ENCODE measurements at places on chromosomes 4 and X.

DNA sequence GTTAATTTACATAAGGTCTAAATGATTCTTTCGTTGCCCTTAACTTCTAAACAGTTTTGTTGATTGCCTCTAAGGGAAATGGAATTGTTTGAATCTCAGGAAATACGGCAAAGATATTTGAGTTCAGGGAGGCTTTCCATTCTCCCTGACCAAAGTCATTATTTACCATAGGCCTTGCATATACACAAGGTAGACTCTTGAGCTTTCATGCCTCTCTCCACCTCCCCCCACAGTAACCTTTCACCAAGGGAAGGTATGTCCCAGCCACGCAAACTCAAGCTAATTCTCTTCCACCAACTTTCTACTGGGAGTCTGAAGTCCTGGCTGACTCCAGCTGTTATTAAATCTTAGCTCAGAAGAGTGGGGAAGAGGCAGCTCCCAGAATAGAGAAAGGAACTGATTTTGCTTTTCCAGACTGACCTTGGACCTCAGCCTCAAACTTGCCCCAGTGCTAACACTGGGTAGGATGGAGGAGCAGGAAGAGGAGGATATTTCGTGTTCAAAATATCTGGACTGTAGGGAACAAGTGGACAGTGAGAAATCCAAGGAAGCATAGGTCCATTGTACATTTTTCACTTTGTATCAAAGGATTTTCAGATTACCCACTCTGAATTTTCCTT lies 1.4 kb downstream of the IGSF1 start:
- DNase-seq, result no peak

DNA sequence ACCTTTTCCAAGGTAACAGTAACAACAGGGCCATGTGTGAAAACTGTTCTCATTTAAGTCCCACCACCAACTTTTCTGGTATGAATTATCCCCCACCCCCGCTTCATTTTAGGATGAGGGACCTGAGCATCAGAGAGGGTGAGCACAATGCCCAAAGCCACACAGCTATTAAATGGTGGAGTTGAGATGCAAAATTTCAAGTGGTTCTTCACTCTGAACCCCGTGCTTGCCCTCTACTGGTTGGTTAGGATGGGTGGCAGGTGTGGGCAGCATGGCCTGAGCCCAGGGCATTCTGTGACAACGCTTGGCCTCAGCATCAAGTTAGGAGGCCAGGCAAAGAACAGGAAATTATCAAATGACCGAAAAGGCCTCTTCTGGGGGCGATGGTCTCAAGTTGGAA lies 33.5 kb downstream of the MED28 start:
- no peak for DNase-seq

GRCh38 chr4:172485007-172485406 lies 671.8 kb downstream of the GALNTL6 start:
- no peak for DNase-seq

GRCh38 chrX:129647418-129648410 lies 7.0 kb downstream of the APLN start:
- DNase-seq, result no peak

DNA sequence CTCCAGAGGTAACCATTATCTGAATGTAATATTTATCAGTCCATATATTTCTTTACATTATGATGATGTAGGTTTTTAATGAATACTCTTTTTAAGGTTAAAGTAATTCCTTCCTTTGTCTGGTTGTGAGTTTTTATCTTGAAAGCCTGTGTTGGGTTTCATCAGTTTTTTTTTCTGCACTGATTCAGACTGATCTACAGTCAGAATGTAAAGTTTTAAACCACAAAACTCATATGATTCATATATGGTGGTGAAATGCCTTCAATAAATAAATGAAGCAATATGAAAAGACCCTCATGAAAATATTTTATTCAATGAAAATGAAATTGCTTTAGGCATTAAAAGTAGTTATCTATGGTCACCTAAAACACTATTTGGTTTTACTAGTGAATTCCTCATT lies 47.1 kb downstream of the SORBS2 start:
- no peak for DNase-seq

DNA sequence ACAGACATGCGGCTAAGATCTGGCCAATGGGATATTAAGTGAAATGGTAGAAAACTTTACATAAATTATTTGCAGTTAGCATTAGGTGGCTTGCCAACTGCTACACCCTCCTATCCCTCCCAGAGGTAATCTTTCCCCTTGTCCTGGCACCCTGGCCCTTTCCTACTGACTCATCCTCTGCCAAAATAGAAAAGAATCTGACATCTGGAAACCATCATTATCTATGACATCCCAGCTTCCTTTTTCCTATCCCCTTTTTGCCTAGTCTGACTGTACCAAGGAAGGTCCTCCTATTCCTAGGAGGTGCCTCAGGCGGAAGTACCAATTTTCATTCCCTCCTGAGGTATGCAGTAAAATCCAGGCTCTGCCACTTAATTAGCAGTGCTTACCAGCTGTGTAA lies 163.6 kb upstream of the KLF3 start:
- no peak for DNase-seq

DNA sequence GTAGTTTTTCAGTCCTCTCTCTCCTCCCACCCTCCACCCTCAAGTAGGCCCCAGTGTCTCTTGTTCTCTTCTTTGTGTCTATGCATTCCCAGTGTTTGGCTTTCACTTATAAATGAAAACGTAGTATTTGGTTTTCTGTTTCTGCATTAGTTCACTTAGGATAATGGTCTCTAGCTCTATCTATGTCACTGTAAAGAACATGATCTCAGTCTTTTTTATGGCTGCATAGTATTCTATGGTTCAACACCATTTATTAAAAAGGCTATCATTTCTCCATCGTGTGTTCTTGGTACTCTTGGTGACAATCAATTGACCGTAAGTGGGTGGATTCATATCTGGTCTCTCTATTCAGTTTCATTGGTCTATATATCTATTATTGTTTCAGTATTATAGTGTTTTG lies 18.7 kb upstream of the IL2 start:
- DNase-seq, result no peak

DNA sequence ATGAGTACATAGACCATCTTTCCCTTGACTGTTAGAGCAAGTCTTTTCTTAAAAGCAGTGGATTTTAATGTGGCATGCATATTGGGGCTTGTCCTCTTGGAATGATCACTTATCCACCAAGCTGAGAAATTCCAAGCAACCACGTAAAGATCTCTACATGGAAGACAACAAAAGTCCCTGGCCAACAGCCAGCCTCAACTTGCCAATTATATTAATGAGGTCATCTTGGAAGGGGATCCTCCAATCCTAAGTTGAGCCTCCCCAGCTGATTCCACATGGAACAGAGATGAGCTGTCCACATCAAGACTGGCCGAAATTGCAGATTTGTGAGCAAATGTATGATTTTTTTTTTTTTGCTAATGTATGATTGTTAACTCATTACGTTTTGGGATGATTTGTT lies 20.6 kb upstream of the FTHL17 start:
- no peak for DNase-seq

- no peak for DNase-seq
Measured at GRCh38 chr4:123617791-123618190, 221.2 kb downstream of the SPRY1 start.

- no peak for DNase-seq
Measured at GRCh38 chrX:111823703-111824102, 52.3 kb upstream of the TRPC5OS start.

DNA sequence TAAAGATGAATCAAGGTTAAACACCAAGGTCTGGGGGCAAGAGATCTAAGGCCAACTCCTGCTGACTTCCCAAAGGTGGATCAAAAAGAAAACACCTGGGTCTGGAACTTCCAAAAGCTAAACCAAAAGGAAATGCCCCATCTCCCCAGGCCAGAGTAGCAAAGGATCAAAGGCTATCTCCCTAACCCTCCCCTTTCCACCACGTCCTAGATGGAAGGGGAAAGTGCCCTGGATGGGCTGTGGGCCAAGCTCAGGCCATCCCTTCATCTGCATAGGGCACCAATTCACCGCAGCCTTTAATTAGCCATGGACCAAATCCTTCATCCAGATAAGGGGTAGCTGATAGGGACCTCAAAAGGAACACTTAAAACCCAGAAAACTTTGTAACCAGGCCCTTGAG lies 100.2 kb downstream of the WDFY3 start:
- DNase-seq, result no peak

DNA sequence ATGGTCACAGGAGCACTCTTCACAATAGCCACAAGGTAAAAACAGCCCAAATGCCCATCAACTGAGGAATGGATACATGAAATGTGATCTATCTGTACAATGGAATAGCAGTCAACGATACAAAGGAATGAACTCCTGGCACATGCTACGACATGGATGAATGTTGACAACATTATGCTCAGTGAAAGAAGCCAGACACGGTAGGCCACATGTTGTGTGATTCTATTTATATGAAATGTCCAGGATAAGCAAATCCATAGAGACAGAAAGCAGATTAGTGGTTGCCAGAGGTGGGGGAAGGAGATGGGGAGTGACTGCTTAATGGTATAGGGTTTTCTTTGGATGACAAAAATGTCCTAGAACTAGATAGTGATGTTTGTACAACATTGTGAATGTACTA lies 58.7 kb upstream of the GPM6B start:
- DNase-seq, result no peak

DNA sequence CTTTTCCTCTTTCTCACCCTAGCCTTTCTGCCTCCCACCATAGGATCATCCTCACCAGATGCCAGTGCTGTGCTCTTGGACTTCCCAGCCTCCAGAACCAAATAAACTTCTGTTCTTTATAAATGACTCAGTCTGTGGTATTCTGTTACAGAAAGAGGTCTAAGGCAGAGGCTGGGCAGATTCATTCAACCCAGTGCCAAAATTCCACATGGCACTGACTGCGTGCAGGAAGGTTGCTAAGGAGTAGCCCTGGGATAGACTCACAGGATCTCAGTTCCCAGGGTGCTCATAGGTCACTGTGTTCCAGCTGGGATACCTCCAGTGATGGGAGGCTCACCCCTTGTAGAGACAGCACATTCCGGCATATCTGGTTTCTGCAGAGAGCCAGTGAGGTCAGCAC lies 22.0 kb downstream of the SORCS2 start:
- no peak for DNase-seq

DNA sequence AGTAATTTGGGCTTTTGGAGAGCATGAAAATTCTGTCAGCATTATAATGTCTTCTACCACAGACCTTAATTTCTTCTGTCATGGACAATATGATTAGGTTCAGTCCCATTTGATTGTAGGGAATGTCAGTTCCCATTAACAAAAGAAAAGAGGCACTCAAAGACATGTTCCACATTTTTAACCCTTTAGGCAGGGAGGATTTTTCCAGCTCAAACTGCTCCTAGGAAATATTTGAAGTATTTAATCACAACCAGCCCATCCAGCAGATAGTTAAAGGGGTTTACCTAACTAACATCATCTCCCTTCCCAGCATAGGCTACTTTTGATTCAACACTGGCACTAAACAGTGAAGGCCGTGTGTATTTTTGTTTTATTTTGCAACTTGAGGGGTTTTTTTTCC lies 256.0 kb downstream of the DHX15 start:
- DNase-seq, result no peak

DNA sequence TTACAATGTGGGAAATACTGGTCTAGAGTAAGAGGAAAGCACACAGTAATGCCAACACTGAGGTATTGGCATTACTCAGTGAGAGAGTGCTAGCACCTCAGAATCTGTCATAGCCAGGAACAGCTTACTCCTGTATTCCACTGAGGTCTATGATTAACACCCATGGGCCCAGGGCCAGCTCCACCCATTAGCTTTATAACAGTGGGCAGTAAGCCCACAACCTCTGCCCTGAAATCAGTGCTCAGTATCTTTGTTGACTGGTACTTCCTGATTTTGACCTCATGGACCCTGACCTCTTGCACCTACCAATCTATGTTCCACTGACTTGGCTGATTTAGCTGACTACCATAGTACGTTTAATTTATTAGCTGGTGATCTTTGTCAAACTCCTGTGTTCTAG lies 56.1 kb downstream of the LANCL3 start:
- DNase-seq, result no peak

- no peak for DNase-seq
Measured at GRCh38 chrX:3295731-3296130, 50.7 kb downstream of the MXRA5 start.

GRCh38 chr4:82201805-82202641 lies 171.8 kb downstream of the HNRNPD start:
- DNase-seq, result peak; percentile 4

GRCh38 chr4:136670265-136670664 lies 862.0 kb downstream of the PCDH18 start:
- no peak for DNase-seq

DNA sequence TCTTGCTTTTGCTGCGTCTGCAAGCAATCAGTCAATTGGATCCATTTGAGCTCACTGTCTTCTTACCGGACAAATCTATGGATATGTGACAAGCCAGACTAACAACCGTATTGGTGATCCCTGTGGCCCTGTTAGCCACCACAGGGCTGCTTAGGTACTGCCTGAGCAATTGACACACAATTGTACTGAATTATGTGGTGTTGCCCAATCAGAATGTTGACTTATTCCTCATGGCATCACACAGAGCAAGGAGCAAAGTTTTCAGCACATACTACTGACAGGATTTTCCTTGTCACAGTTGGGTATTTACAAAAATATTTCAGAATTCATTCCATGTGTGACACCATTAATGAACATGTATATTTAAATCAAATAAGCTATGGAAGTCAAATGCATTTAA lies 41.3 kb upstream of the XAGE1B start:
- DNase-seq, result no peak

- DNase-seq, result no peak
Measured at GRCh38 chr4:93918856-93919255, 90.3 kb downstream of the ATOH1 start.

All from activated T-helper 9 cell treated with anti-CD3 and anti-CD28 coated beads, Interleukin-2, amount 50 U/mL, for 16 hours (primary cell).